ENCODE measurements at places on chromosomes 1 and 21. TPM values are rescaled to one million over a fixed set of nuclear protein-coding genes. Genes with fewer than 3 reads are reported as not detected.

The ETV3L gene
- total RNA-seq = not detected

The STUM gene
- total RNA-seq = not detected

The CORT gene
- 0.50 TPM for total RNA-seq

The ADGRB2 gene
- total RNA-seq = 0.79 TPM

The KCNJ9 gene
- total RNA-seq = not detected

The VAV3 gene
- total RNA-seq = 2.8 TPM

The GSTM5 gene
- 0.40 TPM for total RNA-seq
